ENCODE measurements at places on chromosomes 7 and 10.

DNA sequence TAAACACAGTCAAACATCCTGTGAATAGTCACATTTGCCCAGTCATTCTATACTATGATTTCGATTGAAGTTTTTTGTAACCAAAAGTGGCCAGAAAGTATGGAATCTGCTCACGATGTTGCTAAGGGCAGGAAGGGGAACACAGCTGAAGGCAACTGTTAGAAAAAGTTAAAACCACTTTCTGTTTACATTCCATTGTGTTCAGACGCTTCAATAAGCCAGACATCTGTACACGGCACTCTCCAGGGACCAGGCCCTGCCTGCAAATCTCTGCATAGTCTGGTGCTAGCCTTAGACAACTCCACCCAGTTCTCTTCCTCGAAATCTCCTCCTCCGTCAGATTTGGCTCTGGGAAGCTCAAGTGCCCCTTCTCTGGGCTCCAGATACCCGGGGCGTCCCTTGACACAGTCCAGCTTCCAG, 17.1 kb upstream of the TMEM120A start:
- peak; percentile 49 for DNase-seq

GRCh38 chr10:61024856-61025201, 80.8 kb upstream of the RHOBTB1 start:
- peak; percentile 13 for DNase-seq

GRCh38 chr7:20477067-20477466, 138.4 kb upstream of the ABCB5 start:
- no peak for DNase-seq

DNA sequence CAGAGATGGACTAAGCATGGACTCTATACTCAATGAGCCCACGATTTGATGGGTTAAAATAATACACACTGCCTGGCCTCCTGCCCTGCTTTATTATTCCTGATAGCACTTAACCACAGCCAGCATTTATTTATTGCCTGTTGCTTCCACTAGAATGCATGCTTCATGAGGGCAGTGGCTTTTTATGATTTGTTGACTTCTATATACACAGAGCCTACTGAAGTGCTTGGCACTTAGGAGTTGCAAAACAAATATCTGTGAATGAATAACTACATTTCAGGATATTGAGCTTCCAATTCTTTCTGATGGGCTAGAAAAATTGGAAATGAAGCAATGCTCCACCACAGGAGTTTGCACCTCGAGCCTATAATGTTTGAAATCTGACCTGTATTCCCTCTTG, 513.6 kb upstream of the ZMIZ1 start:
- no peak for DNase-seq

- peak; percentile 79 for DNase-seq
Measured at GRCh38 chr10:73956476-73957359, 41.2 kb upstream of the VCL start.

GRCh38 chr7:115708013-115708341, 322.6 kb downstream of the TFEC start:
- no peak for DNase-seq

- DNase-seq: no peak
Measured at GRCh38 chr7:2754912-2755311, 66.9 kb downstream of the AMZ1 start.

GRCh38 chr7:36473454-36474282, 84.0 kb downstream of the ANLN start:
- peak; percentile 47 for DNase-seq

- no peak for DNase-seq
Measured at GRCh38 chr7:133290676-133291333, 37.9 kb downstream of the EXOC4 start.

GRCh38 chr10:78186572-78186971, 152.9 kb downstream of the RPS24 start:
- no peak for DNase-seq

GRCh38 chr7:78130446-78131215, 332.1 kb downstream of the PHTF2 start:
- DNase-seq: no peak

DNA sequence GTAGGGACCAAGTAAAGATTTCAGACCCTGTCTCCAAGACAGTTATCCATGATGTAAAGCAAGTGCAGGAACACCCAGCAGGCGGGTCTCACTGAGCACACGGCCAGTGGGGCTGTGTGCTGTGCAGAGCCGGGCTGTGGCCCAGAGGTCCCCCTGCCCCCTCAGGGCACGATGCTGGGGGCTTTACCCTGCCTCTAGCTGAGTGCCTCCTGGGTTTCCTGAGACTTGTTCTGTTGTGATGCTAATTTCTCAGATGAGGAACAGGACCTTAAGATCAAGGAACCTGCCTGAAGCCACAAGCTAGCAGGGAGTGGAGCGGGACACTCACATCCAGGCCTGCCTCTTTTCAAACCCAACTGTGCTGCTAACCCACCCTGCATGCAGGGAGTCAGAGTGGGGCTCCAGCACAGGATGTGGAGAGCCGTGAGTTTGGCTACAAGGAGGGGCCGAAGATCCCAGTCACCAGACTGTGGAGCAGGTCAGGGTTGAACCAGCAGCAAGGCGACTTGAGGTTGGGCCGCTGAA, 76.1 kb upstream of the LYZL2 start:
- DNase-seq: no peak

GRCh38 chr7:123114288-123114687, 85.5 kb downstream of the SLC13A1 start:
- peak; percentile 24 for DNase-seq

DNA sequence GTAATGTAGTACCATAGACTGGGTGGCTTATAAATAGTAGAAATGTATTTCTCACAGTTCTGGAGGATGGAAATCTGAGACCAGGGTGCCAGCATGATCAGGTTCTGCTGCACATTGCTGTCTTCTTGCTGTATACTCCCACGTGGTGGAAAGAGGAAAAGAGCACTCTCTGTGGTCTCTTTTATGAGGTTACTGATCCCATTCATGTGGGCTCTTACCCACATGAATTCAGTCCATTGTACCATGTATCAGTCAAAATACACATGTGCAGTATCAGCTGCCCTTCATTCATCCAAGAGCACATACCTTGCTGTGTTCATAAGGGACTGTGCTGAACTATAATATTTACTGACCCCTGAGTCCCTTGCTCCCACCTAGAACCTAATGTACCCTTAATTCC, 17.1 kb downstream of the PNLIPRP2 start:
- no peak for DNase-seq

DNA sequence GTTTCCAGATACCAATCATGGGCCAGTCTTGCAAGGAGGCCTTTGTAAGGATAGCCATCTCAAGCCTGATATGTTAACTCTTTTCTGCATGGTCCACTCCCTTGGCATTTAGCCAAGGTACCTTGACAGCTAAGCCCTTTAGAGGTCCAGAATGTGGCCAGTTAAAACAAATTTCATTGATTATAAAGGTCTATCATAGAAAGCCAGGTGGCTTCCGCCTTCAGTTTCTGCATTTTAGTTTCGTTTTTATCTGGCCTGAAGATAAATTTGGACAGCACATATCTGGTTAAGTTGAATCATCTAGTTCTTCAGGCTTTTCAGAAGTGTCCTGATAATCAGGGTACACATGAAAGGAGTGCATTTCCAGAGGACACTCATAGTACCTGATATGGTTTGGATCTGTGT, 30.7 kb downstream of the ANKIB1 start:
- DNase-seq: no peak

- DNase-seq: peak; percentile 98
Measured at GRCh38 chr7:6442114-6442513, 5.6 kb downstream of the DAGLB start.

DNA sequence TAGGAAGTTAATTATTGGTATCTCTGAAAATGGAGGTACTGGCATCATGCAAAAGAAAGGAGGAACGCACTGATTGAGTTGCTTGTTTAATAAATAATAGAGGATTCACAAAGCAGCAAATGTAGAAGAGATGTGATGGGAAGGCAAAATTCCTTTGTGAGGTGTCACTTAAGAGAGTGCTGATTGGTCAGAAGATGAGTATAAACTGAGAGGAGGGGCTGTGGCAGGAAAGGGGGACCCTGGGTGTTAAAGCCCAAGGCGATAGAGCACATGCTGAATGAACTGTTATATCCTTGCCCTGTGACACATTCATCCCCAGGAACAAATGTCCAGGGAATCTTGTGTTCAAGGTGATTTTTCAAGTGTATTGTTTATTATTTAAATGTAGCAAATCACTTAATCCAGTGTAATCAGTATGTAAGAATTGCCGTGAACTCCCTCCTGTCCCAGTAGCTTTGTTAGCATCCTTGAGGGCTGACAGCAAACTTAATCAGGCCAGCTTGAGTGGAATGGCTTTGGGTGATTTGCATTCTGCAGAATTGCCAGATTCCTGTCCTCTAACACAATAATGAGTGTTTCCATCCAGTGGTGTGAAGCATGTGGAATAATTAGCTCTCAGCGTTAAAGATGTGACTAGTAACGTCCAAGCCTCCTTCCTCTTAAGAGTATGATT, 111.9 kb downstream of the CHN2 start:
- DNase-seq: no peak

DNA sequence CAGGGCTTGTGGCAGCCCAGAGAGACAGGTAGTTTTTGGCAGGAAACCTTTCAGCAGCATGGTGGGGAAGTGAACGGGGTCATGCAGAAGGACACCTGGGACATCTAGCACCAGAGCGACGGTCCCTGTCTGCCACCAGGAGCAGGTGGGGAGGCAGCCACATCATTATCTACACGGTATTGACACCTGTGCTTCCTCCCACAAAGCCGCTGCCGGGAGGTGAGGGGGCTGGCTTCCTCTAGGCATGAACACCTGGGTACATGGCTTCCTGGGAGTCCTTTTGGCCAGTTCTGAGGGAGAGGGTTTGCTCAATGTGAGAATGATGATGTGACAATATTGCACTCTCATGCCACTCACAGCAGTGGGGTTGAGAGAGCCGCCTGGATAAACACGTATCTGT, 275.2 kb downstream of the ACTR3B start:
- no peak for DNase-seq

DNA sequence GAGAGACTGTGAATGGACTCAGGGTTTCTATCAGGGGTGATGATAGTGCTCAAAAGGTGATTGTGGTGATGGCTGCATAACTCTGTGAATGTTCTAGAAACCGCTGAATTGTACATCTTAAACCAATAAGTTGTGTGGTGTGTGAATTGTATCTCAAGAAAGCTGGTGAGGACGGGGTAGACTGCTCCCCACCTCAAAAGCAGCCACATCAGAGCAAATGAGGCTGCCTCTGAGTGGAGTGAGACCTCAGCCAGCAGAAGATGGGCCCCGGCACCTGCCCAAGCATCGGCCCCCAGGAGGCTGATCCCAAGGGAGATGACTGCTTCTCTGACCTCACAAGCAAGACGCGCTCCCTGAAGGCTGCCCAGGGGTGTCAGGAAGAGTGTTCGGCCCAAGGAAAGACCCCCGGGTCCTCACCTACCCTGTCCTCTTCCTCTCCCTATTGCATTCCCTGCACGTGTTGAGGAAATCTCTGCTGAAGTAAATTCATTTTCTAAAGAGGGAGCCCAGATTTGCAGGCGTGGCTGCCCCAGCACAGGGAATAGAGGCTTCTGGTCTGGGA, 279.3 kb upstream of the SHH start:
- no peak for DNase-seq

- peak; percentile 42 for DNase-seq
Measured at GRCh38 chr7:121853307-121853706, 19.7 kb upstream of the PTPRZ1 start.

- no peak for DNase-seq
Measured at GRCh38 chr7:135239263-135239662, 5.6 kb downstream of the STRA8 start.

DNA sequence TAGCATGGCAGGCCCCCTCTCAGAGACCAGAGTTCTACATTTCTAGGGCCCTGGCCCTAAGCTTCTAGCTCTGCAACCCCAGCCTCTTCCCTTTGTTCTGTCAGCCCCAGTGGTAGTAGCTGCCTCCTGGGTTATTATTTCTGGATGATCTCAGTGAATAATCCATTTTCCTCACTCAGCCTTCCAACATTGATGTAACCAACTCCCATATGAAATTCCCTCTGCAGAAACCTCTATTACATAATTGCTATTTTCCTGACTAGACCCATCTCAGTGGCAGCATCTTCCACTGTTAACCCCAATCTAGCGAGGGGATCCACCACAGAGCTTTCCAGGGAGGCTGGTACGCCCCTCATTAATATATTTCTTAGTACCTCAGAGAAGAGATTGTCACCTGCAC, 49.8 kb downstream of the FHIP2A start:
- no peak for DNase-seq

- peak; percentile 42 for DNase-seq
Measured at GRCh38 chr10:11024596-11024995, 6.9 kb downstream of the CELF2 start.

GRCh38 chr7:111508387-111508786, 53.9 kb downstream of the IMMP2L start:
- no peak for DNase-seq

- DNase-seq: peak; percentile 27
Measured at GRCh38 chr10:107583974-107584373, 419.5 kb upstream of the SORCS1 start.

DNA sequence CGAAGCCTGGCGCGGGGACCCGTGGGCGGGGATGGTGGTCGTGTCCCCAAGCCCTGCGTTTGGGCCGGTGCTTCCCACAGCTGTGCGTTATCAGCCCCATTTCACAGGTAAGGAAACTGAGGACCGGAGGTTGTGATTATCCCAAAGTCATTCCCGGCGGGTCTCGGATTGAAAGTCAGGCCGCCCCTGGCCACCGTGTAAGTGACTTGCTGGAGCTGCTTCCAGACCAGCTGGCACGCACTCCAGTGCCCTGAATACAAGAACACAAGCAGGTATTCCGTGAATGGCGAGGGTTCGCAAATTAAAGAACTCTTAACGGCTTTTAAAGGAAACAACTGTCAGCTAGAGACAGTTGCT, 675 bp upstream of the ATE1 start:
- DNase-seq: no peak

DNA sequence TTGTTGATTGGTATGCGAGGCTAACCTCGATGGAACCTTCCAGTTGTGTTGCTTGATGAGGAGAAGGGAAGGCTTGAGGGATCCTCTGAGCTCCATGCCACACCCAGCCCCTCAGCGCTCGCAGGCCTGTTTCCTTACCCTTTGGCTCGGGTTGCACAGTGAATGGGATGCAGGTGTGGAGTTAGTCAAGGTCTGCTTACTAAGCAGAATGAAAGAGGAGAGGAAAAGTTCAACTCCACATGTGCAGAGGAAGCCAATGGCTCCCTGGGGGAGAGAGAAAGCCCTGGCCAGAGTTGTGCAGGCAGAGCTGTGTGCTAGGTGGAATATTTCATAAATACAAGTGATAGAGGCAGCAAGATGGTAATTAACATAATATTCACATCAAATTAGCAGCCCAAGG, 85.5 kb downstream of the JCAD start:
- DNase-seq: no peak

DNA sequence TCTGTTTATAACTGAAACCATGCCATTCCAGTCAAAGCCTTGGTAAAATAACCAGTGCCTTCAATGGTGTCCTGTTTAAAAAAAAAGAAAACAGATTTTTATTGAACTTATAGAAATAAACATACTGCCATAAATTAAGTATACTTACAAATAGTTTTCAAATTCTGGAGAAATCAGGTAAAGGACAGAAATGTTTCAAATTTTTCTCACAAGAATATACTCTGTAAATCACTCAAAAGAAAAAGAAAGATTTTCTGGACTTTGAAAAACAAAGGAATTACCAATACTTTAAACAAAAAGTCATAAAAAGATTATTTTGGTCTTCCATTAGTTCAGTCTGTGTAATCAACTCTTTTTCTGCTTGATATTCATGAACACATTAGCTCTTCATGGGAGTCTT, 23.9 kb downstream of the MRPL32 start:
- DNase-seq: no peak
